ENCODE measurements at places on chromosomes 5 and 9.

DNA sequence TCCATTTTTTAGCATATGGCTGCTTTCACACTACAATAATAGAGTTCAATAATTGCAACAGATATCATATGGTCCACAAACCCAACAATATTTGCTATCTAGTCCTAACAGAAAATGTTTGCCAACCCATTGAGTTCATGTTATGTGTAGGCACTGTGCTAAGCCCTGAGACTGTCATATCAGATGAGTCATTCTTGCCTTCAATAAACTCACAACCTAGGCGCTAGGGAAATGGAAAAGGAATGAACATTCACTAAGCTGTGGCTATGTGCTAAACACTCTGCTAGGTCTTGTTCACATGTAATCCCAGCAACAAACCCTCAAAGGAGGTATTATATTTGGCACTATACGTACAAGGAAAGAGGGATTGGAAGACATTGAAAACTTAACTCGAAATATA, 8.4 kb upstream of the TIMD4 start:
- DNase-seq: no peak

- DNase-seq: peak; percentile 9
Observed at GRCh38 chr9:91714020-91714806, 235.8 kb downstream of the ROR2 start.

- DNase-seq: no peak
Observed at GRCh38 chr5:157659868-157660660, 7.8 kb upstream of the SOX30 start.

DNA sequence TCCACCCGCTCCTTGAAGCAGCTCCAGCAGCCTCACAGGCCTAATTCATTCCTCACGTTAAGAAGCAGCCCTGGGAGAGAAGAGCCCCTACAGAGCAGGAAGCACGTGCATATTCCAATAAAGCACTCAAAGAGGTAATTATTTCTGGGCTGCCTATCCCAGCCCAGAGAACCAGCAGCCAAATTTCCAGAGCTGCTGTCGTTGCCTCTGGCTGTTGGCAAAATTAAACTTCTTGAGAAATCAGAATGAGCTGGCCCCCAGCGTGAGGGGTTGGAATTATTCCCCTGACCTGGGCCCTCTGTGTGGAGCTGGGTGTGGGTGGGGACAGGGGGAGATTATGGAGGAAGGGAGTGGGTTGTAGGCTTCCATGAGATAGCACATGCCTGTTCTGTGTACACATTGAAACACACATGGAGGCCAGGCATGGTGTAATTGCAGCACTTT, 86.8 kb upstream of the HSPA9 start:
- peak; percentile 43 for DNase-seq

DNA sequence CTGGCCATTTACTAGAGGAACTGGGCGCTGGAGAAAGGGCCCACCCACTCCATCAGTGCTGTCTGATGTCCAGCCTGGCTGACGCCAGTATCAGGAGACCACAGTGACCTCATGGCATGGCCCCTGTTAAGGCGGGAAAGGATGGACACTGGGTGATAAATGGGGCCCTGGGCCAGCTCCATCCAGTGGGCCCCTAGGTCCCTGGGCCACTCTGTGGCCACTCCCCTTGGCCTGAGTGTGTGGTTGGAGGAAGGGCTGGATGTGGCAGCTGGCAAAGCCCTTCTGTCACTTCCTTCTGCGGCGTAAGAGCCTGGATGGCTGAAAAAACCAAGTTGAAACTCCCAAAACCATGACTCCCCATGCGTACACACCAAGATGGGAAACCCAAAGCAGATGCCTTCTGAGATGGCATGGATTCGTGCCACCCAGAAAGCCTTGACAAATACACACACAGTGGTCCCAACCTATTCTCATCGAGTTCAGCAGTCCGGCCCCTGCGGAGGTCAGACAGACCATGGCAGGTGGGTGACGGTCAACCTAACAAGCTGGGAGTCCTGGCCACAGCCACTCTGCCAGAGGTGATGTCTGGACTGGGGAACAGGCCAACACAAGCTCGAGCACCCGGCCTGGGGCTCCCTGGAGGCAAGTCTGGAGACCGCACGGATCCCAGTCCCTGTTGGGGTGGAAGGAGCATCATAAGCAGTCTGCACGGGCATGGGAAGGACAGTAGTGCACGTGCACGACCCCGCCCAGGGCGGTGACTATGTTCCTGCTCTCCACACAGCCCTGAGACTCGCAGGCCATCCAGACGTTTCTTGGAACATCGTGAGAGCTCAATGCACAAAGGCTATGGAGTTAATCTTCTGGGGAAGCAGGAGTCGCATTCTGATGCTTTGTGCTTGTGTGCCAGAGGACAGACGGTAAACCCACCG, 45.2 kb upstream of the NOTCH1 start:
- no peak for DNase-seq
